Activated gamma-delta T cell (primary cell): ENCODE measurements at places on chromosomes 12 and 14.

DNA sequence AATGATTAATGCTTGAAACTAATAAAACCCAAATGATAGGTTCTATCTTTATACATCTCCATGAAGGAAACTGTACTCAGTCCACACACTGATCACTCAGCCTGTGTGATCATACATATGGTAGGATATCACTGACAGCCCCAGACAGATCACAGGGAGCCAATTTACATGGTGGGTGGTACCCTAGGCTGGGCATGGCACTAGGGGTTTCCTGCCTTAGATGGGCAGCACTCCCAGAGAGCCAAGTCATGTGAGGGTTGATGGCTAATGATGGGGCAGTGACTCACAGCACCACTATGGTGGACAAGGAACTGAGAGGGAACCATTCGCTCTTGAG, 89.6 kb upstream of the PTPRR start:
- DNase-seq, result no peak

- no peak for DNase-seq
These were observed 23.8 kb upstream of the PWP1 start for GRCh38 chr12:107661830-107662229.

DNA sequence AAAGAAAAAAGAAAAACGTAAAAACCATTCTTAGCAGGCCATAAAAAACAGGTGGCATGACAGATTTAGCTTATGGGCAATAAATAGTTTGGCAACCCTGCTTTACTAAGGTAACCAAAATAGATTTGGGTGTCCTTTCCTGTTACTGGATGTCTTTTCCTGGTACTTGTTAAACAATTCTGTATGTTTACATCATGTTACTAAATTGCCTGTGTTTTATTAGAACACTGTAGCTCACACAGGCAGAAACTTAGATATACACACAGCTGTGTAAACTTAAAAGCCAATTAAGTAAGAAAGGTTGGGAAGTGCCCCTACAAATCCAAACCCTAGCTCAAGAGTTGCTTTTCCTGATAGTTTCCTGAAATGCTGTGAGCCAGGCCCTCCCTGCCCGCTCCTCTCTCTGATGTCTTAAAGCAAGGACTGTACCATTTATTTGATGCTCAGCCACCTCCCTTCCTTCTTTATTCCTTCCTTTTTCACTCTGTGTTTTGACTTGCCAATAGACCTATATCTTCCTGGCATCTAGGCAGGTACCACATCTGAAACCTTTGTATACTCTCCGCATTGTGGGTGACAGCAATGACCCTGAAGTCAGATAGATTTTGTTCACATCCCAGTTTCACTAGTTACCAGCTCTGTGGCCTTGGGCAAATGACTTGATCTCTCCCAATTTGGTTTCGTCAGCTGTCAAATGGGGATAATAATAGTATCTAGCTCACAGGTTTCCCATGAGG, 3.7 kb upstream of the CAMKK2 start:
- DNase-seq, result no peak

- DNase-seq, result no peak
These were observed 82.9 kb downstream of the BCL2L14 start for GRCh38 chr12:12153596-12153995.

DNA sequence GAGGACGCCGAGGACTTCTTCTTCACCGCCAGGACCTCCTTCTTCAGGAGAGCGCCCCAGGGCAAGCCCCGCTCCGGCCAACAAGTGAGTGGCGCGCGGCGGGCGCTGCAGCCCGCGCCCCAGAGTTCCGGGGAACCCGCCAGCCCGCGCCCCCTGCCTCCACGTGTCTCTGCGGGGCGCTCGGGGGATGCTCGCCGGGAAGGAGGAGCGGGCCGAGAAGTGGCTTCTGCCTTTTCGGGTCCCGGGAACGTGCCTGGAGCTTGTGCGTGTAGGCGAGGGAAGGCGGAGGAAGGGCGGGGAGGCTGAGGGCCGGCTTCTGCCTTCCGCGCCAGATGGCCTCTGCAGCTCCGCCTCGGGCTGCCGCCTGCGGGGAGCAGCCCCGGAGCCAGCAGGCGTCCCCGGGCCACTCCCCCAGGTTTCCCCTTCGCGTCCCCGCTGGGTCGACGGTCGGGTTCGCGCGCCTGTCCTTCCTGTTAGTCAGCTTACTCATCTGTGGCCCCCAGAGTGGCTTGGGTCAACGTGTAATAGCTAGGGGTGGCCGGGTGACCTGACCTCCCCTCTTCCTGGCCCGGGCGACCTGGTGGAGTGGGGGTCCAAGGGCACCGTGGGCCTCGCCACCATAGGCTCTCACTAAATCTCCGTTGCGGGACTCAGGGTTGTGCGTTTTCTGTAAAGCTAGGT, 505 bp downstream of the RASSF3 start:
- peak; percentile 63 for DNase-seq

DNA sequence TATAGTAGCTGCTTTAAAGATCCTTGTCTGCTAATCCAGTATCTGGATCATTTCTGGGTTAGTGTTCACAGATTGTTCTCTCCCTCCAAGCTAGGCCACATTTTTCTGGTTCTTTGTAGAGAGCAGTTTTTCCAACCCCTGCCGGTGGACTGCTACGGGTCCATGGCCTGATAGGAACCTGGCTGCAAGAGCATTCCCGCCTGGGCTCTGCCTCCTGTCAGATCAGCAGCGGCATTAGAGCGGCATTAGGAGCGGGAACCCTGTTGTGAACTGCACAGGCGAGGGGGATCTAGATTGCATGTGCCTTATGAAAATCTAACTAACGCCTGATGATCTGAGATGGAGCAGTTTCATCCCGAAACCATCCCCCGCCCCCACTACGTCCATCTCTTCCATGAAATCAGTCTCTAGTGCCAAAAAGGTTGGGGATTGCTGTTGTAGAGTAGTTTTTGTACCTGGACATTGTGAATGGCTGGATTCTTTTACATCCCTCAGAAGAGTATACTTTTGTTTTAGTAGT, 50.4 kb downstream of the MYRFL start:
- DNase-seq, result no peak

GRCh38 chr14:34302654-34303053, 159.4 kb downstream of the SPTSSA start:
- no peak for DNase-seq

GRCh38 chr12:114998118-114998749, 314.3 kb upstream of the TBX3 start:
- no peak for DNase-seq
